ENCODE measurements at places on chromosomes 3 and 15.

DNA sequence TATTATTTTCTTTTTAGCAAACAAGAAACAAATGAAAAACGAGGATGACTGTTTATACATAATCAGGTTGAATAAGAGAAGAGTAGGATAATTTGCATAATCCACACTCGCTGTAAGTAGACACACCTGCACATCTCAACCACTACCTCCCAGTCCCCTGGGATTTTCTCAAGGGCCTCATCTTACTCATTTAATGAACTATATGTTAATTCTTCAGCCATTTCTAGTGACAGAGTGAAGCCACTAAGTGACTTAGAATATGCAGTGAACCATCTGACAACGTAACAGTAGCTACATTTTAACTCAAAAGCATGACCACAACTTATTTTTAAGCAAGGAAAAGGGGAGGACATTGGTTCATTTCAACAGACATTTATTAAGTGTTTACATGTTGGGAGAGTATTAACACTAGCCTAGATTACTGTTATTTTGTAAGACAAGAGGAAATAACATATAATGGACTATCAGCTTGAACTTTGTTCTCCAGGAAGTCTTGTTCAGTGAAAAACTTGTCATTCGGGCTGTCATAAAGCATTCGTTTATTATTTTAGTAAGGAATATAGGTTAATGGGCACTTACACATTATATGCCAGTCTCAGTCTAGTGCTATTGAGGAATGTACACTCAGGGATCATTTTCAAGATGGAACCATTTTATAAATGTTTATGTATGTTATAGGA lies 173.0 kb upstream of the ROBO2 start:
- no peaks in the 10 kb centered on the region for H3K4me1 ChIP-seq
- DNase-seq: no peak
- no peak overlapping the region for H3K27ac ChIP-seq
- H3K36me3 ChIP-seq: no peaks in the 10 kb centered on the region

DNA sequence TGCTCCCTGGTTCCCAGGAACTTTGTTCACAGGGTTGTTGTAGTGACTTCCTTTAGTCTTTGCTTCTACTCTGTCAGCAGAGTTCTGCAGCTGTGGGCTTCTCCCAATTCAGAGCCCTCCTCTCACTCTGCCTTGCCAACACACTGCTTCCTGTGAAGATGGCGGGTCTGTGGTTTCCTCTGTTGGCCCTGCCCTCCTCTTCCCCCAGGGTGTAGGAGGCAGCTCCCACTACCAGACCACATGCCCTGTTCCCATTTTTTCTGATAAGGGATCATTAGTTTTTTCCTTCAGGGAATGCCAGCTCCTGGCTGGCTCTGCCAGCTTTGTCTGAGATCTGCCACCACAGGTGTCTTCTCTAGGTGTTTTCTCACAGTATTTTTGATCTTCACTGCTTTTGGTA lies 12.7 kb downstream of the SPSB4 start:
- no peaks in the 10 kb centered on the region for H3K36me3 ChIP-seq
- H3K4me1 ChIP-seq: peaks cover 4% of the 10 kb centered on the region
- no peak overlapping the region for H3K27ac ChIP-seq
- DNase-seq: no peak

DNA sequence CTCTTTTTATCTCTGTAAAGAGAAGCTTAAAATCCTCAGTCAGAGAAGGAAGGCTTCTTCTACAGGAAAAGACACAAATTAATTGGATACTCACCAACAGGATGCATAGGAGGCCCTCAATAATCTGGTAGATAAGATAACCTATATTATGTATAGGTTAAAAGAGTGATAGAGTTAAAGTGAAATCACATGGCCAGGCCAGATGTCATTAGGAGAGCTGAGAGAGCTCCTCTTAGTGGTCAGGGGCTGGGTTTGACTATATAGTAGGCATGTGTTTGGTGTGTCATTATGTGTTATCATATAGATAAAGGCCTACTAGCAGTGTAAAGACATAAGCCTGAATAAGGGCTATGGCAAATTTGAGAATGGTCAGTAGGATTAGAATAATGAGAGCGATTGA lies 479.3 kb downstream of the EPHA3 start:
- DNase-seq: no peak
- H3K4me1 ChIP-seq: no peaks in the 10 kb centered on the region
- H3K27ac ChIP-seq: no peak overlapping the region
- no peak overlapping the region for H3K4me3 ChIP-seq
- no peaks in the 10 kb centered on the region for H3K36me3 ChIP-seq
- H3K27me3 ChIP-seq: no peaks in the 10 kb centered on the region

DNA sequence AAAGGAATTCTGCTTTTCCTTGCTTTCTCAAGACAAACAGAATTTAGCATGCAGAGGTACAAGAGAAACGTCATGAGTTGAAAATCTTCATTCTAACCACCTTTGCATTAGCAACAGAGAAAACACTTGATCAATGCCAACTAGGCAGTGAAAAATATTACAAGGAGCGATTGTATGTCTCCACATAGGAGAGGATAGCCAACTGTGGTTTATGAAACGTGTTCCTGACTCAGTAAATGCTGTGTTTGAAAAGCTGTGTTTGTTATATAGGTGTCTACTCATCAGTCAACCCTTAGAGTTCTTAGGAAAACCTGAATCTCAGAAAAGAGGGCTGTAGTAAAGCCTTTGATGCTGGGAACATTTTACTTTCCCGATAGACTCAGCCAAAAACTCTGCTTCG lies 102.4 kb downstream of the FRMD4B start:
- no peak overlapping the region for H3K4me3 ChIP-seq
- DNase-seq: no peak
- no peak overlapping the region for H3K27ac ChIP-seq
- no peaks in the 10 kb centered on the region for H3K27me3 ChIP-seq
- no peaks in the 10 kb centered on the region for H3K4me1 ChIP-seq
- H3K36me3 ChIP-seq: no peaks in the 10 kb centered on the region

- H3K27me3 ChIP-seq: no peaks in the 10 kb centered on the region
- no peak for DNase-seq
- no peak overlapping the region for H3K27ac ChIP-seq
- no peaks in the 10 kb centered on the region for H3K4me1 ChIP-seq
- no peaks in the 10 kb centered on the region for H3K36me3 ChIP-seq
Observed at GRCh38 chr3:187377842-187378241, 9.7 kb downstream of the RTP4 start.

- no peak for DNase-seq
- H3K27me3 ChIP-seq: no peaks in the 10 kb centered on the region
- peaks cover 72% of the 10 kb centered on the region for H3K4me1 ChIP-seq
- no peak overlapping the region for H3K4me3 ChIP-seq
- H3K27ac ChIP-seq: peak overlapping the region; percentile 61
Observed at GRCh38 chr3:45667569-45667934, 21.6 kb upstream of the SACM1L start.

Data from esophagus muscularis mucosa (tissue), 4 donors.